ENCODE measurements at places on chromosomes 12 and 14.

DNA sequence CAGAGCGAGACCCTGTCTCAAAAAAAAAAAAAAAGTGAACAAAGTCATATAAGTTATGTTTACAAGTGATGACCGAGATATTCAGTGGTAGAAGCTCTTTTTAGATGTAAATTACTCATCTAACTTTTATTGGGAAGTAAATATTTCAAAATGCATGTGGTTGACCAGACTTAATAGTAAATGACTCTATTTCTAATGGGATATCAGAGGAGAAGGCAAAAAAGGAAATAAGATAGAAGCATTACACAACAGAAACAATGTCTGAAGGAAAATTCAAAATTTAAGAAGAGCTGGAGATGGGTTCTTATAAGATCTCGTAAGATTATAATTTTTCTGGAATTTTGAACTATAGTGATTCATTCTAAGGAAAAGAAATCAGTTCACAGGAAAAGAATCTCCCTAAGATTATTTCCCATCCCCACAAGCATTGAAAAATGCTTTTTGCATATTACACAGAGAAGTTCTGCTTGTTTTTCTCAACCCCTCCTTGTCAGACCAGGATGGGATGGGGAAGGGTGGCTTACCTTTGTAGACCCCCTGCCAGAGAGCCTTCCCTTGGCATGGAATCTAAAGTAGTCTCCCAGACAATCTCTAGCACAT lies 63.1 kb upstream of the STK38L start:
- DNase-seq, result no peak

- no peak for DNase-seq
These were observed 45.3 kb upstream of the PLBD1 start for GRCh38 chr12:14612898-14613445.

DNA sequence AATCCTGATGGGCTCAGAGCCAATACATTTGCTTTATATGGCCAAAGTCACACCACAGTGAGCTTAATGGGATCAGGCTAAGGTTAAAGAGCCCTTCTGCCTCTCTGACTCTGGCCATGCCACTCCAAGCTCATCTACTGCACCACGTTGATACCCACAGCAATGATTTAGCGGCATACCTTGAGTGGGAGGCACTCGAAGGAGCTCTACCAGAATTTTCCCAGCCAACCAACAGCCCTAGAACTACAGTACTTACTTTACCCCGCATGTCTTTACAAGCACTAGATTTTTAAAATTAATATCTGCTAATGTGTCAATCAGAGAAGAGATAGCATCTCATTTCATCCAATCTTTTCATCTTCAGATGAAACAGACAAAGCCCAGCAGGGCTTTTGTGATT lies 300.5 kb downstream of the GRIN2B start:
- no peak for DNase-seq

GRCh38 chr12:67419810-67420209 lies 150.7 kb downstream of the CAND1 start:
- no peak for DNase-seq

DNA sequence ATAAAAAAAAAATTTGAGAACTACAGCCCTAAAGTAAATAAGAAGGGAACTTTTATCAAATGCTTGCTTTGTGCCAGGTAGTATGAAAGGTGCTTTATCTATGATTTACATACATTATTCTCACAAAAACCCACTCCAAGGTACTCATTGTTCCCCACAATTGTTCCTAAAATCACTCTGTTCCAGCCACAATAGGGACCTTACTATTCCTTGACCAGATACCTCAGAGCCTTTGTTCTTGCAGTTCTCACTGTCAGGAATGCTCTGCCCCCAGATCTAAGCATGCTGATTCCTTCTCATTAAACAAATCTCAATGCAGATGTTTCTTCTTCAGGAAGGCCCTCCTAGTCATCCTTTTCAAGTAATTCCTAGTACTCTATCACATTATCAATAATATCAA lies 60.2 kb downstream of the PPP1R12A start:
- no peak for DNase-seq

GRCh38 chr12:45969084-45969483 lies 21.3 kb downstream of the SCAF11 start:
- no peak for DNase-seq

DNA sequence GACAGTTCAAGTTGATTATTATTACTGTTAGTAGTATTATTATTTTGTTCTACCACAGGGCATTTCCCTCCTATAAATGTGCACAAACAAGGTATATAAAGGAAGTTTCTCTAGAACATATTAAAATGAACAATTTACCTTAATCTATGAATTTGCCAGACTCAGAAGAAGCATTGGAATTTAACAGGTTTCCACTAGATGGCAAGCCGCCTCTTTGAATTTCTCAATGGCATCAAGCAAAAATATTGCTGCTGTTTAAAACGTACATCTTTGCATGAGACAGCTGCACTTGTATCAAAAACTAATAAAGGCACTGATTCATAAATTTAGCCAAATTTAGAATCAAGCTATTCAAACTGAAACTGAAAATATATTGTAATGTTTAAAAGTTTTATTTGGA lies 34.6 kb upstream of the MIS18BP1 start:
- no peak for DNase-seq

DNA sequence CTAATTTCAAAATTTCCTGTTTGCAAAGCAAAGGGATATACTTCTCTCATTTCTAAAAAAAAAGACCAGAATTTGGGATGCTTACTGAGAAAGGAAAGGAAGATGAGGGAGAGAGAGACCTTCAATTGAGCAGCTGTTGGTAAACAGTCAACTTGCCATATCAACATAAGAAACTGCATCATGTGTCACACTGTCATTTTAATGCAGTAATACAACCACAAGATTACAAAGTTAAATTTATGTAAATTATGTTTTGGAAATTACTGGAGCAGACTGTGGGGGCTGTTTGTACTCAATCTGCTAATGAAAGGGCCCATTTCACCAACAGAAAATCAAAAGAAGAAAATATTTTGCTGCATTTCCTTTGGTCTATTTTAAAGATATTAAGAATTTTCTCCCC lies 370.4 kb upstream of the TMPO start:
- no peak for DNase-seq

GRCh38 chr12:130013771-130014484 lies 110.1 kb upstream of the TMEM132D start:
- DNase-seq, result peak; percentile 80

- DNase-seq, result no peak
These were observed 308.7 kb upstream of the DDHD1 start for GRCh38 chr14:53461858-53462257.

DNA sequence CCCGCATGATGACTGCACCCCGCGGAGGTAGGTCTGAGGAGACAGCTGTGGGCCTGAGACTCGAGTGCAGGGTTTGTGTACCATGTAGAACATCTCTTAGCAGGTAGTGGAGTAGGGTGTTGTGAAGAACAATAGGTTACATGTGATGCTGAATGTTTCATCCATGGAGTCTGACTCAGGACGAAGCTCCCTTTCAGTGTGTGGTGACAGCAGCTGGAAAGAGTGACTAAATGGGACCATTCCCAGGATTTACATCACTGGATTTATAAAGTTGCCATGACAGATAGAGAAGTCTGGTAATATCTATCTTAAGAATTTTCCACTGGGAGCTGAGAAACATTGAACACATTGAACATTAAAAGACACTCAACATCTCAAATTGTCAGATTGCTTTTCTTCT lies 259.6 kb upstream of the RGS6 start:
- no peak for DNase-seq

DNA sequence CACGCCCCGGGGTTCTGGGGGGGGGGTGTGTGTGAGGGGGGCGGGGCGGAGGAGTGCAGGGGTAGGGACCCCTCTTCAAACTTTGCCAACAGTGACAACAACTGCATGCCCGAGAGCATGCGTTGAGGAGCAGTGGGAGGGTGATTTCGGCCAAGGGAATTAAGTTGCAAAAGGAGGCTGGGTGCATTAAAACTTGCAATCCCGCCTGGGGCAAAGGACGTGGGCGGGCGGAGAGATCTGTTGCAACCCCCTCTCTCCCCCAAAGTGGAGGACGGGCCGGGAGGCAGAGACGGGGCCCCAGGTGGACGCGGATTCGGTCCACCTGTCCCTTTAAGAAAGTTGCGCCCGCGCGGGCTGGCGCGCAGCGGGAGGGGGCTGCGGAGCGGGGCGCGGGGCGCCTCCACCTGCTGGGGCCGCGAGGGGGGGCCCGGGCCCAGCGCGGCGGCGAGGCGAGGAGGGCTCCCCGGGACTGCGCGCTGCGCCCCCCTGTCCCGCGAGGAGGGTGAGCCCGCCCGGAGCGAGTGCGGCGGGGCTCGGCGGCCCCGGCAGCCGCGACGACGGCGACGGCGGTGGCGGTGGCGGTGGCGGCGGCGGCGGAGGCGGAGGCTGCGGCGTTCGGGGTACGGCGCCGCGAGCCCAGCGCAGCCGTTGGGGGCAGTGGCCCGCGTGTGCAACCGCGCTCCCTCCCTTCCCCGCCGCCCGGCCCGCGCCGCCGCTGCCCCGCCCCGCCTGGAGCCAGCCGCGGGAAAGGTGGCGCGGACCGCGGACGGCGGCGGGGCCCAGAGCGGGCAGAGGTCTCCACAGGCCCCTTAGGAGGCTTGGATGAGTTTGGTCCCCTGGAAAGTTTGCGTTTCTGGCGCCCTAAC lies 530 bp upstream of the FOXN4 start:
- no peak for DNase-seq

DNA sequence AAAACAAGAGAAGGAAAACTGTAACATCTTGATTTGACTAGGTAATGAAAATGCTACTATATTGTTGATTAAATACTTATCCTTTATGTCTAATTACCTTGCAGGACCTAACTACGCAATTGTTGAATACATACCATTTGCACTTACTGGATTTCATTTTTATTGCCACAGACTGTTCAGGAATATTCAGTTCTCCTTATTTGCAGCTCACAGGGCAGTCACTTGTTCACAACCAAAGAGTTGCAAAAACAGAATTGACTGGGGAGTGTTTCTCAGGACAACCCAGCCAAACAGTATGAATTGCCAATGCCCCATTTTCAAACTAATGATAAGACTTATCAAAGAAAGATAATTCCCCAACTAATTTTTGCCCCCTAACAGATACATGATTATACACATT lies 49.4 kb downstream of the CIT start:
- no peak for DNase-seq

DNA sequence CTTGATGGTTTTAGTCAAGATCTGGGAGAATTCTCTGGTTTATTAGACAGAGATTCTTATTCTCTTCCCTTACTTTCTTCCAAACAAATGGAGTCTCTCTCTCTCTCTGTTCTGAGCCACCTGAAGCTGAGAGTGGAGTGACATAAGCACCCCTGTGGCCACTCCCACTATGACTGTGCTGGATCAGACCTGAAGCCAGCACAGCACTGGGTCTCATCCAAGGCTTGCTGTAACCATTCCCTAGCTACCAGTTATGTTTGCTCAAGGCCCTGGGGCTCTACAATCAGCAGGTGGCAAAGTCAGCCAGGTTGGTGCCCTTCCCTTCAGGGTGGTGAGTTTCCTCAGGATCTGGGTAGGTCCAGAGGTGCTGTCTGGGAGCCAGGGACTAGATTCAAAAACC lies 568.5 kb downstream of the AACS start:
- no peak for DNase-seq

GRCh38 chr14:67576216-67576955 lies 23.7 kb downstream of the PIGH start:
- no peak for DNase-seq

DNA sequence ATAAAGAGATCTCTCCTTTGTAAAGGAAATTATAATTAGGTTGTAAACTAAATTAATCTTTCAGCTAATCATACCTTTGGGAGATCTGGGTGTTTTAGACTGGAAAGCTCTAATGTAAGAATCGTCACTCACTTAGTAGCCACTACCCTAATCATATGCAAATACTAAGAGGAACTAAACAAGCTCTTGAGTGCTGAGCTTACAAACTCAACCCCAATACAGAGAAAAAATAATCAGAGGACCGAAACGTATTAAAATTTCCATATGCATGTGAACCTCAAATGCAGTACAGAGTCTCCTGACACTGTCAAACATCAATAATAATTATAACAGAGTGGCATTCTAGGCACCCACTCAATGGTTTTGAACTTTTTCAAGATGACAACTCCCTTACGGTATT lies 235.3 kb upstream of the FOXN3 start:
- no peak for DNase-seq

DNA sequence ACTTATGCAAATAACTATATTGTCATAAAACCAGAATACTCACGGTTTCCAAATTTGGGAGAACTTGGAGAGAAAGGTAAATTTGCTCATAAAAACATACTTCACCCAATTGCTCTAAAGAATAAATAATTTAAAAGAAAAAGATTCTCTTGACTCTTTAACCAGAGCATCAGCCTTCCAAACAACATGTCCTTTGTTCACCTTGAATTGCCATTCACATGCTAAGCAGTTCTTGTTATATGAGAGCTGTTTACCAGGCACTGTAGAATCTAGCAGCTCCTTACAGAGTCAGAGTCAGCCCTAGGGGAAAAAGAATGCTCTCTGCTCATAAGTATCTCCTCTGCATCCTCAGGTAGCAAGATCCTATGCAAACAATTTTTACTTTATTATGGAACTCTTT lies 10.2 kb downstream of the SLCO1A2 start:
- DNase-seq, result no peak

DNA sequence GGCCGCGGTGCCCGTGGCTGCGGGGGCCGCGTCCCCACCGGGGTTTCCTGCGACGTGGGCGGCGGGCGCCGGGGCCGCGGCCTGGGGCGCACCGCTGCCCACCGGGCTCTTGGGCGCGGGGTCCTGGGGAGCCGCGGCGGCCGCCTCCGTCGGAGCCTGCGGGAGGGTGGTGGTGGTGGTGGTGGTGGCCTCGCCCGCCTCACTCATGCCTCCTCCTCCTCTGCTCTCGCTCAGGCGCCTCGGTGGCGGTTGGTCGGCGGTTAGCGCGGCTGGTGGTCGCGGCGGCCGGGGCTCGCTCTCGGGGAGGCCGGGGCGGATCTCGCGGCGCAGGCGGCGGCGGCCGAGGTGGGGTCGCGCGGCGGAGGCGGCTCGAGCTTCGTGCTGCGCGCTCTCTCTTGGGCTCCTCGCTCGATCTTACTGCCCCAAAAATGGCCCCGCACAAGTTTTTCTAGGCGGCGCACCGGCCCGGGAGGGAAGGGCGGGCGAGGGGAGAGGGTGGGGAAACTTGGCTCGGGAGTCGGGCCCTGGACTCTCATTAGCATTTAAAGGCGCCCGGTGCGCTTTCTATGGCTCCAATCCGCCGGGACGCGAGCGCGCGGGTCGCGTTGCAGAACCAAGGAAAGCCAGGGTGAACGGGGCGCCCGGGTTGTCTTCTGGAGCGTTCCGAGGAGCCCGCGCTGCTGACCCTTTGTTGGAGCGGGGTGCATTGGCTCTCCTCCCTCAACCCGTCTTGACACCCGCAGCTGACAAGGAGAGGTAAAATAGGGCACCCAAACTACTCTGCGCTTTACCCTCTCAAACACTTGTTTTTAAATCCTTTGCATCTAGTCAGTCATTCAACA lies at the start of gene YBX3:
Gene YBX3, minus strand, starts transcription at position 419 of the 842 bp plus-strand sequence. Its CDS starts 212 bp downstream, at position 207.
- DNase-seq, result peak; percentile 66

All from glutamatergic neuron (in vitro differentiated cells).